ENCODE measurements at places on chromosomes 6 and 20. TPM values are rescaled to one million over a fixed set of nuclear protein-coding genes. Genes with fewer than 3 reads are reported as not detected.

DNA sequence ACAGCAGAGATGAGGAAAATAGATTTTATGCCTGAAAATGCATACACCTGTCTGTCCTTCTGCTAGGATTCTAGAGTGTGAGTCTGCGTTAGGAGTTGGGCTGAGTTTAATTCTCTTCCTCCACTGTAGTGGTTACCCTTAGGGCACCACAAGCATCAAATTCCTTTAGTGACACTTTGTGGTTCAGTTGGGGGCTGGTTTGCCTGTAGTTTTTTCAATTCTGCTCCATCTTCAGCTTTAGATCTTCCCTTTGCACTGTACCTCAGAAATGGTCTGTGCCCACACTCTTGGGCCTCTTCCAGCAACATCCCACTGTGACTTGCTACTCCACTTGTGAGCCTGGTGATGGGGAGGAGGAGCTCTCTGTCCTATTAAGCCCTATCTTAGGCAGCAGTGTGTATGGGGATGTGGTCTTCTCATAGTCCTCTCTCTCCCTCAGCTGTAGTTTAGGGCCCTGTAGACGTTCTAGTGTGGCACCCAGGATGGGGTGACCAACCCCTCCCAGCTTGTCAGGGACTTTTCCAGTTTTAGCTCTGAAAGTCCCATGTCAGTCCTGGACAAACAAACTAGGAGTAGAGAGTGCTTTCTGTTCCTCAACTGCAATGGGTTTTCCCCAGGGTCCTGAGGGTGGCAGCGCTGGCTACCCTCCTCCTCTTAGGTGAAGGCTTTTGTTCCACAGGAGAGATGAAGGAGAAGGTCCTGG, 19.7 kb upstream of the OGFRL1 start:
- H3K4me3 ChIP-seq, result no peak overlapping the region
- H3K27me3 ChIP-seq, result no peaks in the 10 kb centered on the region
- no peak overlapping the region for H3K27ac ChIP-seq
- no peaks in the 10 kb centered on the region for H3K36me3 ChIP-seq
- no peaks in the 10 kb centered on the region for H3K4me1 ChIP-seq

TGM3 gene
- total RNA-seq, result 27.7 TPM

GPR6 gene
- not detected for total RNA-seq

- H3K27ac ChIP-seq, result no peak overlapping the region
- H3K4me3 ChIP-seq, result no peak overlapping the region
- H3K4me1 ChIP-seq, result no peaks in the 10 kb centered on the region
- H3K27me3 ChIP-seq, result no peaks in the 10 kb centered on the region
Measured at GRCh38 chr20:53406580-53406979, 187.1 kb downstream of the ZNF217 start.

DNA sequence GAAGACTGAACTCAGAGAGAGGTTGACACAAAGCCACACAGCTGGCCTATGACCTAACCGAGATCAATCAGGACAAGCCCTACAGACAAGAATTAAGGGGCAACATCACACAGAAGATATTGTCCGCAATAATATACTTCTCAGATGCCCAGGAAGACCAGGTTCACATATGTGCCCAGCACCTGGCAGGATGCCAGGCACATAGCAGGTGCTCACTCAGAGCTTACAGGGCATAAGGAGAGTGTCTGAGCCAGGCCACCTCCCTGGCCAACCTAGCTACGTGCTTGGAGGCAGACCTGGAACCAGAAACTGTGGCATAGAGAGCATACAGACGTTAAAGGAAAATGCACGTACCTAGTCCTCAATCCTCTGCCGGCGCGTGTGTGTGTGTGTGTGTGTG, 87.0 kb upstream of the LRFN2 start:
- no peaks in the 10 kb centered on the region for H3K4me1 ChIP-seq
- no peaks in the 10 kb centered on the region for H3K36me3 ChIP-seq
- H3K4me3 ChIP-seq, result no peak overlapping the region

DNA sequence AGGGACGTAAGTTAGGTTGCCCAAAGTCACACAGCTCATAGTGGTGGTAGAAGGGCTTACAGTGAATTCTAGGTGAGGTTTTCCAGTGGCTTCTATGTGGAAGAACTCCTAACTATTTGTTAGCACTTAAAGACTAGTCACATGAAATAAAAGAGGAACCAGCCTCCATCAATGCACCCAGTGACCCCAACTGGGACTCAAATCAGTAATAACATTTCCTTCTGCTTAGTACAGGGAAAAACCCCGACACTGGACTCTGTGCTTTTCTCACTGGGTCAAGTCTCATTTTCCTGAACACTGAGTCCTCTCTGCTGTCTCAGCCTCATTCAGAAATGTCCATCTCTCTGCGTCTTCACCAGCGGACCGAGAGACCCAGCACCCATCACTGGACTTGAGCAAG, 89.2 kb downstream of the SLC22A23 start:
- no peak overlapping the region for H3K27ac ChIP-seq
- no peak for DNase-seq
- H3K4me1 ChIP-seq, result no peaks in the 10 kb centered on the region
- no peaks in the 10 kb centered on the region for H3K27me3 ChIP-seq
- H3K4me3 ChIP-seq, result no peak overlapping the region
- no peaks in the 10 kb centered on the region for H3K36me3 ChIP-seq

DNA sequence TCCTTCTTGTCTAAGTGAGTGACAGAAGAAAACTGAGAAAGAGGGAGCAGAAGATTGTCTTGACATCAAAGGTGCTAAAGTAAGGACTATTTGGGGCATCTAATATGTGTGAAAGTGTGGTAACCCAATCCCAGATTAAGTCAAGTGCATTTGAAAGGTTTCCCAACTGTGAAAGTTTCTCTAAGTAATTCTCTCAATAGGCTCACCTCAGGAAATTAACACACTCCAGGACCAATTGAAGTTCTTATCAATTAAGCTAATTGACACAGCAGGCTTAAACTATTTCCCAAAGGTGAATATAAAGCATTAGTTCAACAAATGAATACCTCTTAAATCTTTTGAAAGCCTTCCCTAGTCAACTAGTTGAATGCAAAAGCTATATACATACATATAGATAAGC, 212.8 kb upstream of the FUT9 start:
- H3K27ac ChIP-seq, result no peak overlapping the region
- DNase-seq, result no peak
- H3K36me3 ChIP-seq, result no peaks in the 10 kb centered on the region
- H3K4me1 ChIP-seq, result no peaks in the 10 kb centered on the region

CST4 gene
- total RNA-seq, result not detected

GRCh38 chr6:157014871-157015270, 237.7 kb downstream of the ARID1B start:
- H3K4me3 ChIP-seq, result no peak overlapping the region
- peaks cover 26% of the 10 kb centered on the region for H3K4me1 ChIP-seq
- DNase-seq, result no peak
- H3K27ac ChIP-seq, result no peak overlapping the region
- no peaks in the 10 kb centered on the region for H3K36me3 ChIP-seq

RRAGD gene
- 6.4 TPM for total RNA-seq

DNA sequence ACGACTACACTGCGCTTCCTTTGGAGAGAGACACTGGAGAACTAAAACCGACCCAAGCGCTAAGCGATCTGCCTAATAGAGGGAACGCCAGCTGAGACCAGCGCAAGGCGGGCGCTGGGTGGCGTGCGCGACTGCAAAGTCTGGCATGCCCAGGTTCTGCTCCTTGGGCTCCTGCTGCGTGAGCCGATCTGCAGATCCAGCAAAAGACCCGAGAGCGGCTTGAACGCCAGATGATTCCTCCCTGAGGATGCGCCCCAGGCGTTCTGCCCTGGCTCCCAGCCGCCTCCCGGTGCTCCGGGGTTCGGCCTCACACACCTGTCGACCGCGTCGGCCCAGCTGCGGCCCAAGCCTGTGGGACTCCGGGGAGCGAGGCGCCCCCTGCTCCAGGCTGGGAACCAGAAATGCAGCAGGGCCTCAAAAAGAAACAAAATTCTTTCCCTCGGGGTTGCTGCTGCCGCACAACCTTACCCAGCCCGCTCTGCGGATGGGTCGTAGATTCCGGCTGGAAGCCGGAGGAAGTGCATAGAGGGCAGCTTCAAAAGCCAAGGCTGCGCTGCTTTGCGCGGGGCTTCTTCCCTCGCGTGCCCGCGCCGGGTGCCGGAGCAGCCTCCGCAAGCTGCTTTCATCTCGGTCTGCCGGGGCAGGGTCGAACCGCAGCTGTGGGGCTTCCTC, 17.9 kb upstream of the PRDM13 start:
- no peaks in the 10 kb centered on the region for H3K27me3 ChIP-seq
- peaks cover 20% of the 10 kb centered on the region for H3K4me1 ChIP-seq
- peak overlapping the region; percentile 45 for H3K4me3 ChIP-seq
